Pancreas (tissue), 10 donors: ENCODE measurements at places on chromosomes 5 and 9. TPM values are rescaled to one million over a fixed set of nuclear protein-coding genes. Genes with fewer than 3 reads are reported as not detected.

Gene SNX30
- 4.2 TPM for total RNA-seq

DNA sequence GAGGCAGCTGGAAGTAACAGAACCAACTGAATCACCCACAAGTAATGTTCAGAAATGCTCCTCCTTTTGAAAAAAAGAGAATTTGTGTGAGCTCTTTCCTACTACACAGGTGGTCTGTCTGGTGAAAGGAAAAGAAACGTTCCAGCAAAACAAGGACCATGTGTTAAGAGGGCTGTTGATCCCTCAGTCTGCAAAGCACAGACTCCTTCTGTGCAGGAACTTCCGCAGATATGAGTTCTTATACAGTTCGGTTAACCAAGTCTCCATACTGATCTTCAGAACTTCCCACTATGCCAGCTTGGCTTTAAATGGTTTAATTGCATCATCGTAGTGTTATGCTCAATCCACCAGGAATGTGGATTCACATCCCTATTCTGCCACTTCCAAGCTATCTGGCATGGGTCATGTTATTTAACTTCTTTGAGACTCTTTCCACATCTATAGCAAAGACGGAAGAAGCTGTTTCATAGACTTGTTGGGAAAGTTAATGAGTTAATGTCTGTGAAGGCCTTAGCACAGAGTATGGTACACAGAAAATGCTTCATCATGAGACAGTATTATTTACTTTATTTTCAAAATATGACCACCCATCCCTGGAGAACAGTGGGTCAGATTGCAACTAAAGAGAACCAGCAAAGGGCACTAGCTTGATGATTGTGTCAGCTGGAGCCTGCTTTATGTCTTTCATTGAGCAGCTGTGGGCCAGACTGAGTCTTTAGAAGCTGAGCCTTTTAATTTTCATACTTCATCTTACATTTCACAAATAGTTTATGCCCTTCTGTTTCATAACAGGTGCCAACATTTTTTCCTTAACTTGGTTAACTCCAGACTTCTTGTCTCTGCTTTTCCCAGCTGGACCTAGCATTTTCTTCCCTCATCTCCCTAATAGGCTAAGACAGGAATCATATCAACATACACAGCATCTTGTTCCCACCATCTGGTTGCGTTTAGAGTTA is 89.9 kb downstream of the MAMDC2 start:
- no peak for DNase-seq

GRCh38 chr5:73378765-73379164 is 69.8 kb downstream of the FOXD1 start:
- no peak for DNase-seq

DNA sequence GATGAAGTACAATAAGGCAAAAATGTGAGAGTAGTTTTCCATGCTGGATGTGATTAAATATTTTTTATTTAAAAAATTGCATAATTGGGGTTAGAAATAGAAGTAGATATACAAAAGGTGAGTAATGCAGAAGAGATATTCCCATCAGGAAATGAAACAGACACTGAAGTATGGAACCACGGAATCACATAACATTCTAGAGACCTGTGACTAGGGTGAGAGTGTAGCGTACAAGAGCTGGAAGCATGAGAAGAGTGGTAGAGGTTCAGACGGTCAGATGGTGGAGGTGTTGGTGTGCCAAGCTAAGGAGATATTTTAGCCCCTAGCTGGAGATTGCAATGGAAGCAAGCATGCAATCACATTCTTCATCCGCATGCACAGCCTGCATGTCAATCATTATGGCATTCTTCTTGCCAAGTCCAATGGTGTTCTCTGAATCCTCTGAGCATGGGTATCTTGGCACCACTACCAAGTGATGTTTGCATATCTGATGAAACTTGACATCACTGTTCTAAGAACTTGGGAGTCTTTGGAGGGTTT is 587.8 kb downstream of the PSAT1 start:
- DNase-seq, result no peak

Gene SNCB
- 0.40 TPM for total RNA-seq
